HL-60 (cell line): ENCODE measurements at places on chromosomes 4 and X.

- no peak for DNase-seq
Measured at GRCh38 chr4:128279624-128280225, 7.9 kb downstream of the PGRMC2 start.

GRCh38 chr4:38157592-38157991 lies 197.4 kb downstream of the PTTG2 start:
- no peak for DNase-seq

GRCh38 chr4:139675651-139676050 lies 10.0 kb downstream of the MGST2 start:
- peak; percentile 48 for DNase-seq

GRCh38 chrX:66126662-66127061 lies 37.4 kb upstream of the HEPH start:
- no peak for DNase-seq

DNA sequence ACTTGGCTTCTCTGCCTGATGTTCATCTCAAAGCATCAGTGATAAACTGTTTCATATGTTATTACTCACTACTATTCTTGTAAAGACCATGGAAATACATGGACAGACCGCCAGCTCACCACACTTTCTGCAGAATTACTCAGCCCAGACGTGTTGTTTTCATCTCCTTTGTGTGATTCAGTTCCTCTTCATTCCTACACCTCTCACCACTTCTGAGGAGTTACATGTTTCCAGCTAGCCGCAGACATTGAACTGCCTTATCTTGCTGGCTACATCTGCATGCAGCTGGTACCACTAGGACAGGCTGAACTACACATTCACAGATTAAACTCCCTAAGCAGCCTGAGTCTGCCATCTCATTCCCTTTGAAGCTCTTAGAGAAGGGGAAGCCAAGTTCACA lies 443.2 kb upstream of the FGF16 start:
- no peak for DNase-seq

DNA sequence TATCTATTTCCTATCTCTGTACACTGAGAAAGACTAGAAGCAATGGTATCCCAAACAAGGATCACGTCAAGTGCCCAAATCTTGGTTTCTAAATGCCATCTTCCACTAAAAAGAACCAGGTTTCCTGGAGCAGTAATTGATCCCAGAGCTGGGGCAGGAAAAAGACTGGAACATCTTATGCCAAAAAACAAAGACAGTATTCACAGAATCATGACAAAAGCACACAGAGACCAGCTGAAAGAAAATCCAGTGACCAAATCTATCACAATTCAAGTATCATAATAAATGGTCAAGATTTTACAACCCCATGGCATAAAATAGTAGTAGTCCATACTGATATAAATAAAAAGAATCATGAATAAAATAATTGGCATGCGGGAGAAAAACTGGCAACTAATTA lies 44.9 kb downstream of the CENPC start:
- no peak for DNase-seq

DNA sequence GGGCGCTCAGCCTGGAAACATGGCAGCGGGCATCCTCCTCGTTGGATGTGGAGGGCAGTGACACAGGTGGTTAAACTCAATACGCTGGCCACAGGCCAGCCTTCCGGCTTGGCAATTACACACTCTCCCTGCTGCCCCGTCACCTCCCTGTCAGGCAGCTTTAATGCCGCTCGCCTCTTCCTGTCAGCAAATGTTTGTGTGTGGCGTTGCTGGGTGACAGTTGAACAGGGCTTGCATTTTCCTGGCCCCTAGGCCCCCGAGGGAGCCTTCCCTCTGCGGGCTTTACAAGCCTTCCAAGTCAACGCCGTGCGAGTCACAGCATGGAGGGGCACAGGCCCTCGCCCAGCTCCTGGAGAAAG lies 620.0 kb downstream of the BCOR start:
- DNase-seq: no peak

DNA sequence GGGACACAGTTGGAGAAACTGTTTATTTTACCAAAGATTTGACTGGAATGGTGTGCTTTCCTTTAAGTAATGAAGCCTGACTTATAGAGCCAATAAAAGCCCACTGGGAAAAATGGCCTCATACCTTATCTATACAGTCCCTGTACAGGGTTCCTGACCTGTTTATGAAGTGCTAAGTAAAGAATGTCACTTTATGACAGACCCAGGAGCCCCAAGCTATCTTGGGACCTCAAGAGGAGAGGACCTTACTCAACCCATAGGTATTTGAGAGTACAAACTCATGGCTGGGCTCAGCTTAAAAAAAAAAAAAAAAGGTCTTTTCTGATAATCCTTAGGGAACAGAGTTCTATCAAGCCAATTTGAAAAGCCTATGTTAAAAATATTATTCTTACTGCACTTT lies 1389.3 kb downstream of the RAPGEF2 start:
- DNase-seq: no peak

DNA sequence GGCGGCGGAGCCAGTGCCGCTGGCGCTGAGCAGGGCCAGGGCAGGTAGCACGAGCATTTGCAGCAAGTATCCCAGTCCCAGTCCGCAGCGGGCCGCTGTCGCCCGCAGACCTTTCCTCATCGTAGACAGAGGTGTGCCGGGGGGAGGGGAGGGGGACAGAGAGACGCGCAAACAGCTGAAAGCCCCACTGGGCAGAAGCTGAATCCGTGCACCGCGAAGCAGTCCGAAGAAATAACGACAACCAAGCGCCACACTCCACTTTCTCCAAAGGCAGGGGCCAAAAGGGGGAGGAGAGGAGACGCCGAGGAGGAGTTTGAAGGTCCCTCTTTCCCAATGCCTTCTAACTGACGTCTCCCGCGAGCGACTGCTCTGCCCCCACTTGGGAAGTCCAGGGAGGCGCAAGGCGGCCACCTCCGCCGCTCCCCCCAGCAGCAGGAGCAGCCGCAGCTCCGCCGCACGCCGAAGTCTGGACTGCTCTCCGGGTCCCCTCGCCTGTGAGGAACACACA lies at the start of gene UNC5C:
TSS of gene UNC5C (minus strand) at position 236 of the 508 bp plus-strand sequence.
- DNase-seq: no peak

GRCh38 chrX:145816601-145817315 lies 871 bp upstream of the SLITRK2 start:
- no peak for DNase-seq

- no peak for DNase-seq
Measured at GRCh38 chr4:16692046-16692445, 206.4 kb downstream of the LDB2 start.

- DNase-seq: no peak
Measured at GRCh38 chr4:83025563-83025962, 9.4 kb upstream of the COPS4 start.

DNA sequence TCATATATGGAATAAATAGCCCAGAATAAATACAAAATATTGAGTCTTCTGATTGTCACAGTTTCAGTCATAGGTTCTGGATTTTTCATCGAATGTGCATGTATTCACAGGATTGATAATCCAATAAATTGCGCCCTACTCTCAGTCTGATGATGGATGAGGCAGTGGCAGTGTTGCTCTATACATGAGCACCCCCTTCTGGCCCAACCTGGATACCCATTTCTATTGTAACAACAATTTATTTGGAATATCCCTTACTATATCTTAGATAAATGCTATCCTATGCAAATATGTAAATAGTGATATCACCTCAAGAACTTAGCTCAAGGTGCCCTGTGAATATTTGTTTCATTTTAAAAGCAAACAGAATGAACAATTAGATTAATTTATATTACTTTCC lies 733.7 kb upstream of the PABPC4L start:
- DNase-seq: peak; percentile 16

GRCh38 chr4:147786031-147786430 lies 54.1 kb downstream of the ARHGAP10 start:
- no peak for DNase-seq

DNA sequence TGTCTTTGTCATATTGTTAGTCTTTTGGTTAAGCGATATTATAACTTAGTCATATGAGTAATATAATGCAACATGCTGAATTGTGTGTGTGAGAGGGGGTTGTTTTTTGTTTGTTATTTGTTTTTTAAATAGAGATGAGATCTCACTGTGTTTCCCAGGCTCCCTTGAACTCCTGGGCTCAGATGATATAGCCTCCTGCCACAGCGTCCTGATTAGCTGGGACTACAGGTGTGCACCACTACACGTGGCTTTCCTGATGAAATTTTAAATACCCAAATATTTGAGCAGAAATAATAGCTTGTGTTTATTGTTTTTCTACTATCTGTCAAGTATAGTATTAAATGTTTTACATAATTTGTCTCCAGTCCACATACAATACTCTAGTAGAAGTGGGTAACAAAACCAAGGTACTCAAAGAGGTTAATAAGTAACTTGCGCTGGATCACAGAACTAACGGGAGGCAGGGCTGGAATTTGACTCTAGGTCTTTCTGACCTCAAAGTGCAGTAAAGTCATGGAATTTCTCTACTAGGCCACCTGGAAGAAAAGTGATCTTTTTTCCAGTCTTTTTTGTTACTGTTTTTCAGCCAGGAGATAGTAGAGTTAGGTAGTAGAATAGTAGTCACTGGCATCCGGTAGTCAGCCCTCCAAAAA lies 47.8 kb downstream of the CLCN3 start:
- DNase-seq: no peak

DNA sequence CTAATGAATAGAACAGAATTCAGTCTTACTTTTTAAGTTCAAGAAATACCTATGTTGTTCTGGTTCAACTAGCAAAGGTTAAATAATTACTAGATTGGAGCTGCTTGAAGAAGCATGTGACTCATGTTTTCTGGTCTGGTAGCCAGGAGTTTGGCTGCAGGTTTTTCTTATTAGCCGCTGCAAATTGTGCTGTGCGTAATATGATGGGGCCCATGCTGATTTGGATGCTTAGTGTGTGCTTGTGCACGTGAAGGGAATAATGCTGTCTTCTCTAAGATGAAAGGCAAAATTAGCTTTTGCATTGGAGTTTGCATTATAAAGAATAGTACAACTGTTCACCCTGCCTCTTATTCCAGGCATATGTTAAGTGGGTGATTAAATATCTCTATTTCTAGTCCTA lies 219.6 kb downstream of the SNCA start:
- no peak for DNase-seq
